ENCODE measurements at places on chromosomes 7 and 10.

DNA sequence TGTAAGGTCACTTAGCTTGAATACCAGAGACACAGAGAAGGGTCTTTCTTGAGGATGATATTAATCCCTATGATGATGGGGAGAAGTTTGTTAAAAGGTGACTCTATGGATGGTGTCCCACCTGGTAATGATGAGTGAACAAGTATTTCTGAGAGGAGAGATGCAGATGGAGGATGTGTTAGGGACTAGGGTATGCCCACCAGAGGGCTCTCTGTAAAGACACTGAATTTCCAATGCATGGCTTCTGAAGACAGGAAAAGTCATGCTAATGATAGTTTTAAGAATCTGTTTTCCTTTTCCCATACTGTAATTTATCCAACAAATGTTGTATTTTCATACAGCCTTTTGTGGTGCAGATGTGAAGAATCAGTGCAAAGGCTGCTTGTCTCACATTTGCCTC, 1250.9 kb upstream of the CELF2 start:
- DNase-seq, result no peak

DNA sequence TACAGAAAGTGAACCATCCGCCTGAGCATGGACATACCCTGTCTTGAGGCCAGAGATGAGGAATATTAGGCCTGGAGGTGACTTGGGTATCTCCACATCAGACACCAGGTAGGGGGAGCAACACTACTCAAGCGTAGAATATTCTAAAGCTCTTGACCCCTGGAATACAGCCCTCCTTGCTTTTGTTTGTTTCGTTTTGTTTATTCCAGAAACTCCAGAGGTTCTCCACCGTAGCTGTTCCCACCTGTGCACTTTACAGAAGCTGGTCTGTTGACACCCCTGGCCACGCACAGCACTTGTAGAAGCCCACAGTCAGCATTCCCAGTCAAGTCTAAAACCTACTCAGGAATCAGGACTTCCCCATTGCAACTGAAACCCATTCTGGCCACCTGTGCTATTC, 139.6 kb upstream of the NEBL start:
- no peak for DNase-seq

DNA sequence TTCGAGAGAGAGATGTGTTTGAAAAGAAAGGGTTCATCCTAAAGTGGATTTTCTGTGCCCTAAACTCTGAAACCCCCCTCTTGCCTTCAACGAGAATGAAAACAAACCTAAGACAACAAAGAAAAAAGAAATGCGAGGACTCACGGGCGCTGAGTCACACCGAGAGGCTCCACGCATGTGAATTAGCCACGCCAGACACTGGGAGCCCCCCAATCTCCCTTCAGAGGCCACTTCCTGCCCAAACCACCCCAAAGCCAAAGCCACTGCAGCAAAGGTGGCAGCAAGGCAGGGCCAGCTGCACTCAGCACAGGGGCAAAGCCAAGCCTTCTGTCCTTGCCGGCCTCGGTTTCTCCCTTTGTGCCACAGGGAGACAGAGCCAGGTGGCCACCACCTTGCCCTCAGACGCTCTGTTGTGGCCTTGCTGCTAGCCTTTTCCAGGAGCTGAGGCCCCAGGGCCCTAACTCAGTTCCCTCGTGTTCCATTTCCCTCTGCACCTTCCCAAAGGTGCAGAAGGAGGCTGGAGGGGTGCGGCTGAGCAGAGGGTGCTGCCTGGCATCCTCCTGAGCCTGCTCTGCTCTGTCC, 93.3 kb downstream of the FAM53B start:
- no peak for DNase-seq

DNA sequence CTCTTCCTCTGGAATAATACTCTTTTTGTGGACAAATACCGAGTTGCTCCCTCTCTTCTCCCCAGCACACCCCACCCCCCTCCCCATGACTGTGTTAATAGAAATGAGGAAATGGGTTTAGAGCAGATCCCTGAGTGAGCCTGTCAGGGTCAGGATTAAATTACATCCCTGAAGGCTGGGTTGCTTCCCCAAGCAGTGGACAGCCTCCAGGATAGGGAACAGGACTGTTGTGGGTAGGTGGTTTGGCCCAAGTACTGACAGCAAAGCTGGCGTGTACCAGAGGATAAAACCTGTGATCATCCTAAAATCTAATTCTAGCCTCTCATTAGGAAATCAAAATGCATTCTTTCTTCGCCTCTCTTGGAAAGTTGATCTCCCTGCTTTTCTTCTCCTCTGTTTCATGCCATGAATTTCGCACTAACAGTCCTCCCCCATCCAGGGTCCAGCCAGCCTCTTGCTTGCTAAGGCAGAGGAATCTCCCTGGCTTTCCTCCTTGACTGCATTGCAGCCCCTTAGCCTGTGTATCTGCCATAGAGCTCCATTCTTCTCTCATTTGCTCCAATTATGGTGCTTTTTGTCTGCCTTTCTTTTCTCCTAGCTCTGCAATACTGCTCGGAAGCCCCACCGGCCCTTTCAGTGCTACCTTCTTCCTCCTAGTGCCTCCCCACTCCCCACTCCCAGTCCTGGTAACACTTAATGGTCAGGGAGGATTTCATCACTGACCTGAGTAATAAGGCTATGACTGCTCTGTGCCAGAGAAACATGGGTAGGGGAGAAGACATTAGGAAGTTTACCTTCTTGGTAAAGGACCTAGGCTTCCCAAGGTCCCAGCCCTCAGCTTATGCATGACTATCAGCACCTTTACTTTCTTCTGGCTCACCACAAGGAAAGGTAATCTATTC, 8.4 kb downstream of the LRRC4 start:
- DNase-seq, result peak; percentile 87

DNA sequence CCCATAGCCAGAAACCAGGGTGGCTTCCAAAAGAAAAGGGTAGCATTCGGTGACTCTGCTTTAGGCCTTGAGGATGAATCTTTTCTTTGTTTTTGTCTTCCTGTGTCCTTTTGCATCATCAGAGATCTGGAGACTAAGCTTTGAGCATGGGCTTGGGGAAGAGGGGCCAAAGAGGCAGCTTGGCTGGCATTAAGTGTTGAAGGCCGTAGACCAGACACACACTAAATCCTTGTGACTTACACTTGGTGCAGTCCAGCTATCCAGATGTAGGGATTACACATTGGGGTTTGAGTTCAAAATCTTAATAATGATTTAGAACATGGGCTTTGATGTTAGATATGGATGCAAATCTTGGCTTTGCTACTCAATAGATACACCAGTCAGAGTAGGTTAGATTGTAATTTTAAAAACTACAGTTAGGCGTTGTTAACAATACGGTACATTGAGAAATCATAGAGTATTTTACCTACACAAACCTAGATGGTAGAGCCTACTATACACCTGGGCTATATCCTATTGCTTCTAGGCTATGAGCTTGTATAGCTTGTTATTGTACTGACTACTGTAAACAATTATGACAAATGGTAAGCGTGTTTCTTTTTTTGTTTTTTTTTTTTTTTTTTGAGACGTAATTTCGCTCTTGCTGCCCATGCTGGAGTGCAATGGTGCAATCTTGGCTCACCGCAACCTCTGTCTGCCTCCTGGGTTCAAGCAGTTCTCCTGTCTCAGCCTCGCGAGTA, 3.5 kb downstream of the SEPTIN7 start:
- DNase-seq, result no peak

GRCh38 chr7:117435475-117436043, 8.3 kb upstream of the ASZ1 start:
- peak; percentile 91 for DNase-seq

- no peak for DNase-seq
Observed at GRCh38 chr7:96182424-96183158, 139.3 kb downstream of the SLC25A13 start.

DNA sequence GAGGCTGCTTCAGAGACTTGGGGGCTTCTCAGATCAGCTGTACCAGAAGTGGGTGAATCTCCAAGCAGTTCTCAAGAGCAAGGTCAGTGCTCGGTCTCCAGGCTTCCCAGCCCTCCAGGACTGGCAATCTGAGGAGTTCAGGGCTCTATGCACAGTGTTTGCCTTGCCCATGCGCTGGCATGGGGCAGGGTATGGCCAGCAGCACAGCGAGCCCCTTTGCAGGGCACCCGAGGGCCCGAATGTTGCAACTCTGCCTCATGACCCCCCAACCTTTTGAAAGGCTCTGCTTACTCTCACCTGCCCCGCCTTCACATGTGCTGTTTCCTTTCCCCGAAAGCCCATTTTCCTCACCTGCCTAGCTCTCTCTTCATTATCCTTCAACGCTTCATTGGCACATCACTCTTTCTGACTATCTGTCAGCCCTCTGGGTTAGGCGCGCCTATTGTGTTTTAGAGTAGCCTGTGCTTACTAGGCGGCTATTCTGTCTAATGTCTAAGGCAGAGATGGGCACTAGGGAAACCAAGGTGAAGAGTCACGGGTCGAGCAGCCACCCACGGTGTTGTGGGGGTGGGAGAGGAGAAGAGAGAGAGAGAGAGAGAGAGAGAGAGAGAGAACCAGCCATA, 83.6 kb downstream of the WDFY4 start:
- no peak for DNase-seq

DNA sequence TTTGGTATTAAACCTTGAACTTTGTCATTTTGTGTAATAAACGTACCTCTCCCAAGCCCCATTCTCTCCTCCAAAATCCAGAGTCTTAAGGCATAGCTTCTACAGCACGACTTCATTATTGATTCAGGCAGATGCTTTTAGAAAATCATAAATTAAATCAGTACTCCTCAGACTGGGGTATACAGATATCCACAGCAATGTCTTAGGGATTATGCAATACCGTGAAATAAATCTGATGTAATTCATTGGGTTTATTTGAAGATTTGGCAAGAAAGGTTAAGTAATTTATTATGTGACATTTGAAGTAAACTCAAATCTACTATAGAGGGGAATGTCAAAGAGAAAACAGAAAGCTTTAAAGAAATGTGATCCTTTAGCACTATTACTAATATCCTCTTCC, 246.1 kb upstream of the PLXDC2 start:
- no peak for DNase-seq

DNA sequence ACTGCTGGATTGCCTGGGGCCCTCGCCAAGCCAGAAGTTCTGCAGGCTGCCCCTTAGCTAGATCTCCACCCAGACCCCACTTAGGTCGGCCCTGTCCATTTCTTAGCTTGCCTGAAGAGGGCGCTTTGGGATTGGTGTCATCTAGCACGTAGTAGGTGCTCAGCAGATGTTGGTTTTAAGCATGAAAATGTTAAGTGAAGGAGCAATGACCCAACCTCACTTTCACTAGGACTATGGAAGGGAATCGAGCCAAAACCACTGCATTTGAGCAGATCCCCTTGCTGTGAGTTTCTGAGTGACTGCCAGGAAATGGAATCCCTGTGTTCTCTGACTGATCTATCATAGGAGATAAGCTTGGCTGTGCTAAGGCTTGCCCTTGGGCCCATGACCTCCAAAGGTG, 131.7 kb upstream of the EEPD1 start:
- DNase-seq, result no peak

DNA sequence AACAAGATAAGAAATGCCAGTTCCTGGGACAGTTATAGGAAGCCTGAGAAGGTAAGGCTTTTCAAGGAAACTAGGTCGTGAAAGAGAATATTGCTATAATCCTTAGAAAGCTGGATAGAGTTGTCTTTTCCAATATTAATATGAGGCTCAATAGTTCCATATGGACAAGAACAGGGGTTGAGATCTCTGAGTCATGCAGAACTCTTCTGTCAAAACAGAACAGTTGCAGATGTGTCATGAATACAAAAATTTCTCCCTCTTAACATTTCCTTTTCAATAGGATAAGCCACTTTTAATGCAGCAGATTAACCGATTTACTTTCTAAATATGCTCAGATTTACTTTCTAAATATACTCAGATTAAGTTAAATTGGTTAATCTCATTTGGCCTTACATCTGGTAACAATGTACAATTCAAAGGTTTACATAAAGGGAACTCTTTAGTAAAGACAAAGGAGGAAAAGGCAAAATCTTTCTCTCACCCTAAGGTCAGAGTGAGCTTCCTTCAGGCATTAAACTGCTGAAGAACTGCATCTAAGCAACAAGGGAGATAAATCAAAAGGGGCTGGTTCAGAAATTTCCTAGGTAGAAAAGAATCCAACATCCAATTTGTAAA, 104.7 kb upstream of the PCDH15 start:
- DNase-seq, result peak; percentile 1

GRCh38 chr10:103512166-103512565, 18.7 kb downstream of the NEURL1 start:
- no peak for DNase-seq

- peak; percentile 78 for DNase-seq
Observed at GRCh38 chr10:110007701-110008517, at the start of gene ADD3. ADD3 (plus strand) TSS chr10:110007984; CDS start chr10:110100654, 92,670 bp downstream.

GRCh38 chr10:82922755-82923154, 1047.8 kb downstream of the NRG3 start:
- DNase-seq, result no peak

GRCh38 chr7:105911961-105912575, 35.7 kb upstream of the ATXN7L1 start:
- no peak for DNase-seq

DNA sequence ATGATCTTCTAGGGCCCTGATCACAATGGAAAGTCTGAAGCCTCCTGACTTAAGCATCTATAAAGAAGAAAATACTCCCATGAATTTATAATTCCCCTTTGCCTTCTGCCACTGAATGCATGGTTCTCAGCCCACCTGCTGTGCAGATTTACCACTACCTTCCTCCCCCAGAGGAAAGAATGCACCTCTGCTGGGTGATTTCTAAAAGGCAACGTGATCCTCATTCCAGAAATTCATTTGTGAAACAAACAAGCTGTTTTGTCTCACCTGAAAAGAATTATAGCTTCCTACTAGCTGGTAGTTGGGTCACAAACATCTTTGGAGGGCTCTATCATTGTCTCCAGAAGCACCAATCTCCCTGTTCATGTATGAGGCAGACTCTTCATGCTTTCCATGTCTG, 320.2 kb downstream of the CDC14C start:
- DNase-seq, result no peak

DNA sequence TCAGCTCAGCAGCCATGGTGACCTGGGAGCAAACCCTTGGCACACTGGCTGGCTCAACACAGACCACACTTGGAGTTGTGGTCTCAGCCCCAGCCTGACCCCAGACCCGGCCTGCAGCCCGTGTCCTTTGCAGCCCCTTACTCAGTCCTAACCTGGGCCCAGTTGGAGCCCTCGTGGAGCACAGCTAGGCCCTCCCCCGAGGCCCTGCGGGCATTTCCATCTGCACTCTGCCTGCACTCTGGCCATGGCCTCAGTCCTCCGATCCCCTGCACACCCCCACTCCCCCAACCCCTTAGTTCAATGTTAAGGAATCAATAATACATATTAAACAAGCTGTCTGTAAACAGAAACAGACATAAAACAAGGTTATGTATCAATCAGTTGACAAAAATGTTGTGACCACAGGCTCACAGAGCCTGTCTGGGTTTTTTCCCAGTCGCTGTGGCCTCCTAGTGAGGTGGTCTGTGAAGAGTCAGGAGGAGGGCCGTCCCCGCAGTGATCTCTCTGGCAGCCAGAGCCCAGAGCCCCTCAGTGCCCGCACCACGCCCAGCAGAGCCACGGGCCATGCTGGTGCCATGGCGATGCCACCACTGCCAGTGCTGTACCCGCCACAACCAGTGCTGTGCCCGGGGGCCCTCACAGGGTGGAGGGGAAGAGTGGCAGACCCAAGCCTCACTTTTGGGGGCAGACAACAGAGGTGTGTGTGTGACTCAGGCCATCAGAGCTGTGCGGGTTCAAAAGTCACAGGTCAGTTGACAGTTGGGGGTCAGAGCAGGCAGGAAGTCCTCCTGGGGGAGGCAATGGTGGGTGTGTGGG, 25.5 kb downstream of the GHRHR start:
- DNase-seq, result no peak
